ENCODE measurements at places on chromosomes 5 and 9.

DNA sequence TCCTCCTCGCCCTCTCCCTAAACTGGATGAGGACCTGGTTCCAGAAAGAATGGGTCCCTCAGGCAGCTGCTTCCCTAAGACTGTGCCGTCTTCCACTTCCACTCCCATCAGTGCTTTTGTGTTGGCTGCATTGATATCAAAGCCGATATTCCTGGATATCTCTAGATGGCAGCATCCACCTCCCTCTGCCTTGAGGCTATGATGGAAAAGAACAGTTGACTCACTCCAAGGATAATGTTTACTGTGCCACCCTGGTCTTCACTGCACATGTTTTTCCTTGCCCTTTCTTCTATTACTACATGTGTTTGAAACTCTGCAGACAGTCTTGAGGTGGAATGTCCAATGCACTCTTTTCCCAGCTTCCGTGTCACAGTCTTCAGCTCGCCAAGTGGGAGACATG lies 211.6 kb downstream of the MAST4 start:
- peak; percentile 87 for DNase-seq

GRCh38 chr9:109640580-109641371 lies 139.2 kb upstream of the PALM2AKAP2 start:
- peak; percentile 97 for DNase-seq

- DNase-seq = no peak
Measured at GRCh38 chr5:174273325-174273724, 227.8 kb downstream of the NSG2 start.

DNA sequence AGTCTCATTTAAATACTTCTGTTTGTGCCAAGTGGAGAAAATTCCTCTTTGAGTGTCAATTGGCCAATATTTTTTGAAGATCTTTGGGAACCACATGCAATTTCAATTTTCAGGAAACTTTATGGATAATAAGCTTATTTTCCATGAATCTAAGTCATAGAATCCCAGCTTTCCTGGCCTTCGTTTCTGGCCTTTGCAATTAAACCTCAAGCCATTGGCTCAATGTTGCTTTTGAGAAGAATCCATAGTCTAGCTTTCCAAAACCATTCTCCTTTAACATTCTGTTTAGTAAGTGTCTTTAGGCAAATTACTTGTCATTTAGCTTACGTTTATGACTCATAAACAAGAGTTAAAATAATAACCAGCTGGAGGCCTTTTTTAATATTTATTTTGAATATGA lies 145.0 kb upstream of the FTMT start:
- DNase-seq = peak; percentile 9

DNA sequence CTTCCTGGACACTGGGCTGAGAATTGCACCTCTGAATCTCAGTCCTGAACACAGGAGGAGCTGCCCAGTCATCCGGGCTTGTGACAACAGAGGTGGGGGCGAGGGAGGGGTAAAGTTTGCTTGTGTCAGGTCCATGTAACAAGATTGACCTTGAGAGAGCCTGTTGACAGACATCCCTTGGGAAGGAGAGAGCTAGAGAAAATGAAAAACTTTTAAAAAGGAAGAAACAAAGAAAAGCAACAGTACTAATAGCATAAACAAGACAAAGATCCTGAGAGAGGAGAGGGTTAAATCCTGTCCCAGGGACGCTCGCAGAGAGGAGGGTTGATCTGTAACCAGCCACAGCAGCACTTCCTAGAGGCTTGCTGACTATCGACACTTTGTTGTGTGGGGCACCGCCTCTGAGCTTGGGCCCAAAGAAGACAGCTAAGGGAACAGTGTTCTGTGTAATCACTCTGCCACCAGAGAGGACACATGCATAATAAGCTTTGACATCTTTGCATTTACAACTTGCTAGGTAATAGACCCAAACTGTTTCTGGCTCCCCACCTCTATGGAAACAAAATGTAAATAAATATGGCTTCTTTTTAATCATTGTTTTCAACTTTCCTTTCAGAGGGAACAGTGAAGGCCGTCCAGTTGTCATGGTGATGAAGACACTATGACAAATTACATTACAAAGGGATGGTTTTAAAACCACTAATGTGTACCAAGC lies 363.7 kb downstream of the CSNK1G3 start:
- peak; percentile 88 for DNase-seq

- DNase-seq = no peak
Measured at GRCh38 chr5:29077451-29077850, 2039.1 kb upstream of the CDH9 start.

- no peak for DNase-seq
Measured at GRCh38 chr9:36815566-36816348, 218.3 kb downstream of the PAX5 start.

DNA sequence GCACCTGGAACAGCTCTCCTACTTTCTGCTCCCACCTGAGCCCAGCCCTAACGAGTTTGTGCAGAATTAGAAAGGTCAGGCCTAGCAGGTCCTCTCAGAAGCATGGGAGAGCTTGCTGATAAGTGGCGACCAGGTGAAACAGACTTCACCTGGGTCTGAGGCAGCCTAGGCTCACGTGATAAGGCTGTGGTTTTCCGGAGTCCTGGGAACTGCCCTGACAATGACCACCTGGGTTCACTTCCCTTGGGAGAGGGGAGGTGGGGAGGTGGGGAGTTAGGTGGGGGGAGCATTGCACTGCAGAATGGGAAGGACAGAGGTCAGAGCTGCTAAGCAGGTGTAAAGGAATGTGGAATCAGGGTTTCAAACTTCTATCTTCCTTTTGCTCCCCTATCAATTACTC lies 152.9 kb upstream of the MAP1B start:
- DNase-seq = peak; percentile 65

GRCh38 chr9:121839726-121840500 lies 188.5 kb downstream of the DAB2IP start:
- DNase-seq = no peak

GRCh38 chr5:158796812-158797497 lies 302.8 kb downstream of the EBF1 start:
- no peak for DNase-seq

DNA sequence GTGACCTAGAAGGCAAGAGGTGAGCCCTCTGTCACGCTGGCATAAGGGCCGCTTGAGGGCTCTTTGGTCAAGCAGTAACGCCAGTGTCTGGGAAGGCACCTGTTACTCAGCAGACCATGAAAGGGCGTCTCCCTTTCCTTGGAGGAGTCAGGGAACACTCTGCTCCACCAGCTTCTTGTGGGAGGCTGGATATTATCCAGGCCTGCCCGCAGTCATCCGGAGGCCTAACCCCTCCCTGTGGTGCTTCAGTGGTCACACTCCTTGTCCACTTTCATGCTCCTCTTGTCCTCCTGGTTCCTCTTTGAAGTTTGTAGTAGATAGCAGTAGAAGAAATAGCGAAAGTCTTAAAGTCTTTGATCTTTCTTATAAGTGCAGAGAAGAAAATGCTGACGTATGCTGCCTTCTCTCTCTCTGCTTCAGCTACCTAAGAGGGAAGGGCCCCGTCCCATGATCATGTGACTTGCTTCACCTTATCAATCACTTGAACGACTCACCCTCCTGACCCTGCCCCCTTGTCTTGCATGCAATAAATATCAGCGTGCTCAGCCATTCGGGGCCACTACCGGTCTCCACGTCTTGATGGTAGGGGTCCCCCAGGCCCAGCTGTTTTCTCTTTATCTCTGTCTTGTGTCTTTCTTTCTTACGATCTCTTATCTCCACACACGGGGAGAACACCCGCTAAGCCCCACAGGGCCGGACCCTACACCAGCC lies 16.7 kb upstream of the SCGB3A1 start:
- DNase-seq = no peak

DNA sequence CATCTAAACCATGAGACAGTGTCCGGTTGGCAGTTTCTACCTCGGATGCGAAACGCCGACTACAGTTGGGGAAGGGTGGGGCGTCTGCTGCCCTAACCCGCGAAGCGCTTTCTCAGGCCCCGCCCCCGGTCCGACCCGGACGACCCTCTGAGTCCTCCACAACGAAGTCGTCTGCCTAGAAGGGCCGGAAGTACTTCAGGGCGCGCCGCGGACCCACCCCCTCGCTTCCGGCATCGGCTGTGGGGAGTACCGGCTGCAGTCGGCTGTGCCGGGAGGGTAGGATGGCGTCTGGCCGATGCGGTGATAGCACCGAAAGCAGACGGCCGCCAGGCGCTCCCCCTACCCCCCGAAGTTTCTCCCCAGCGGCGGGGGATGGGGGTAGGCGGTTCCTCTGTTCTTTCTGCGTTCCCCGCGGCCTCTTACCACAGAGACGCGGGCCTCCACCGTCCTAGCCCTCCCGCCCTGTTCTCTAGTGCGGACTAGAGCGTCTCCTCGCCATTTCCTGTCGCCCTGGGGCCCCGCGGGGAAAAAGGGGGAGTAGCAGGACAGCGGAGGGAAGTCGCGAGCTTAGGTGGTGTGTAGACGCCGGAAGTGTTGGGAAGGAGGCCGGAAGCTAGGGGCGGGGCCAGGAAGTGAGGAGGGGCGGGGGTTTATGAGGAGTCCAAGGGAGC lies at the start of gene TRIM41:
TSS of gene TRIM41 (plus strand) at position 224 of the 671 bp plus-strand sequence. CDS start 719 bp downstream, outside the sequence.
- DNase-seq = no peak

DNA sequence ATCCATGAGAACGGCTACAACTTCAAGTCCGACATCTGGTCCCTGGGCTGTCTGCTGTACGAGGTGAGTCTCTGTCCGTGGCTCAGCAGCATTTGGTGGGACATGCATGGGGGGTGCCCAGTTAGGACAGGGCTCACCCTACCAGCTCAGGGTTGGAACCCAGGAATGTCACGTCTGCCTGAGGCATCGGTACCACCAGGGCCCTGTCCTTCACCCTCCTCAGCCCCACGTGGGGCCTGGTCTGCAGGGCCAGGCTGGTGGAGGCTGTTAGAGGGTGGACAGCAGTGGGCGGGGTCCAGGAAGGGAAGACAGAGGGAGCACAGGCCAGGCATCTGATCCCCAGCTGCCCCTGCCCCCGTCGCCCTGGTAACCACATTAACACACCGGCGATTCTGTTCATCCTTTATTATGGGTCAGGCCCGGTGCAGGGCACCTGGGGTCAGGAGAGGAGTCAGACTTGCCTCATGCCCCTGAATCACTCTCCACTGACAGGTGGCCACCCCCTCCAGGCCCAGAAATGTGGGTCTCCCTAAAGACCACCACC lies 75.6 kb downstream of the PSMB7 start:
- DNase-seq = no peak

GRCh38 chr9:6664204-6664680 lies 18.7 kb upstream of the GLDC start:
- no peak for DNase-seq

- no peak for DNase-seq
Measured at GRCh38 chr5:147245381-147246165, 10.7 kb downstream of the STK32A start.

GRCh38 chr9:98790134-98790841 lies 6.1 kb downstream of the ANKS6 start:
- DNase-seq = peak; percentile 92
